AG08395 (cell line): ENCODE measurements at places on chromosomes 16 and 17.
A peak's percentile ranks its signal among the peaks of the same experiment; 100 is the strongest.

GRCh38 chr16:74725651-74726455 is 25.2 kb upstream of the MLKL start:
- no peak for DNase-seq

GRCh38 chr16:68355447-68356248 is 44.8 kb downstream of the PRMT7 start:
- DNase-seq = no peak

DNA sequence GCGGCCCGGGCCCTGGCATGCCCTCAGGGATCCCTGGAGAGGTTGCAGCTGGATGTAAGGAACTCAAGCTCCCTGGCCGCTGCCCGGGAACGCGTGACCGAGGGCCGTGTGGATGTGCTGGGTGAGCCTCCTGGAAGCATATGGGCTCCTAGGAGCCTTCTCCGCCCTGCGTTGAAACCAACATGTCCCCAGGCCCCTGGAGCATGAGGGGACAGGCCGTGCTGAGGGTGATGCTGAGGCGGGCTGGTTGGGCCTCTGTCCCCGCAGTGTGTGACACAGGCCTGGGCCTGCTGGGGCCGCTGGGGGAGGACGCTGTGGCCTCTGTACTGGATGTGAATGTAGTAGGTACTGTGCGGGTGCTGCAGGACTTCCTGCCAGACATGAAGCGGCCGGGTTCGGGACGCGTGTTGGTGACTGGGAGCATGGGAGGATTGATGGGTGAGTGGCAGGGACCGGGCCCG is 5.7 kb upstream of the HSD17B1 start:
- no peak for DNase-seq

DNA sequence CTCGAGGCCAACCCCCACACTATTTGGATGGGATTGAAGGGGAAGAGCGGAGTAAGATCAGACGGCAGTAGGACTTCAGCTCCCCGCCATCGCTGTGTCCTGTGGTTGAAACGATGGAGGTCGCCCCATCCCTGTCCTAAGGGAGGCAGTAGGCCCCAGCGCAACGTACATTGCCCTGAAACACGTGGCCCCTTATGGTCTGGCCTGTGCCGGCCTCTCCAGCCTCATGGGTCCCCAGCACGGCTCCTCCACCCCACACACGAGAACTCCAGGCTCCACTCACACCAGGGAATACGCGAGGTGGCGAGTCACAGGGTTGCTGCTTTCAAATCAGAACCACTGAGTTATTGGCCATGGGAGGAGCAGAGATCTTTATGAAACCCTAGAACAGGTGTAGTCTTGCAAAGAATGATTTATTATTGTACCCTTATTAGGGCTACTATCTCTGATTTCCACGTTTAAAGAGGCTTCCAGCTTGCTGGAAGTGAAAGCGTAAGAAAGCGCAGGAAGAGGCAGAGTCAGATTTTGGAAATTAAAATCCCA is 669 bp upstream of the DCTPP1 start:
- DNase-seq = no peak

DNA sequence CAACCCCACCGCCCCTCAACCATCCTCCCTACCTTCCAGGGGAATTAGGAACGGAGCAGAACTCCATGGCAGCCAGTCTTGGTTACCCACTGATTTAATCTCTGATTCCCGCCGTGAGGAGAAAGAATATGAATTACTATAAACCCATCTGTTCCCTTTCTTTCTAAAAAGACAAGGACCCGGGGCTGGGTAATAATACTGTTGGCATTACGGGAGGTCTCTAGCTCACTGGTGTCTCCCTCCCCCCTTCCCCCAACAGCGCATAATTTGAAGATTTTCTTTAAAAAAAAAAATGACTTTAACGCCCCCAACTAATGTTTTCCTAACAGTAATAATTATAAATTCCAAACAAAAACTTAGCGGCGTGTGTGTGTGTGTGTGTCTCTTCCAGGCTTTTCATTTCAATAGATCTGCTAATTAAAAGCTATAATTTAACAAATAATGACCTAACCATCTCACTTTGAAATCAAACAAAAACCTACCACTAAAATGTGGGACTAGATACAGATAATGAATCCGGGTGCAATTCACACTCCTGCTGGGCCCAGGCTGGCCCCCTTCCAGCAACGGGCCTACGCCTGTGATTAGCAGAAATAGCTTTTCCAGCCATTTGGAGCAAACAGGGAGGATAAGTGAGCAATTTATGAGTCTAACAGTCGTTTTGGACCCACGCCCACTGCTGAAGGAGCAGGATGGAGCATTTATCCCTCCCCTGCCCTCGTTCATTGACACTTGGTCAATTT is 18.2 kb upstream of the BHLHA9 start:
- DNase-seq = no peak

DNA sequence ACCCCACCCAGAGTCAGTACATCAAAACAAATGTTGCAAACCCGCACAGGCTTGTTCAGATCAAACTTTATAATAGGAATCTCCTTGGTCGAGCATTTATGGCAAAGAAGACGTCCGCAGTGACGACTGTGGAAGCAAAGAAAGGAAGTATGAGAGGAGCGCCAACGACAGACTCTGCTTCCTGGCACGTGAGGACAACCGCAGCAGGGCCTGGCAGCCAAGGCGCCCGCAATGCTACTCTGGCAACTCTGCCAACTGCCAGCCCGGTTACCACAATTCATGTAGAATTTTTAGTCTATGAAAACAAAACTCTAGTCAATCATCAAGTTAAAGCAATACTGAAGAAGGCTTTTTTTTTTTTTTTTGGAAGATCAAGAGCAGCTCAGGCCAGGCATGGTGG is 24.8 kb downstream of the CYB5D2 start:
- no peak for DNase-seq

GRCh38 chr17:79801156-79802038 is 4.5 kb upstream of the CBX8 start:
- no peak for DNase-seq

GRCh38 chr16:75640598-75640997 is 6.9 kb downstream of the KARS1 start:
- DNase-seq = no peak

- DNase-seq = no peak
Observed at GRCh38 chr17:45410144-45411091, 22.3 kb downstream of the ARHGAP27 start.

- peak; percentile 26 for DNase-seq
Observed at GRCh38 chr17:58278661-58279015, 2.1 kb downstream of the MPO start.

DNA sequence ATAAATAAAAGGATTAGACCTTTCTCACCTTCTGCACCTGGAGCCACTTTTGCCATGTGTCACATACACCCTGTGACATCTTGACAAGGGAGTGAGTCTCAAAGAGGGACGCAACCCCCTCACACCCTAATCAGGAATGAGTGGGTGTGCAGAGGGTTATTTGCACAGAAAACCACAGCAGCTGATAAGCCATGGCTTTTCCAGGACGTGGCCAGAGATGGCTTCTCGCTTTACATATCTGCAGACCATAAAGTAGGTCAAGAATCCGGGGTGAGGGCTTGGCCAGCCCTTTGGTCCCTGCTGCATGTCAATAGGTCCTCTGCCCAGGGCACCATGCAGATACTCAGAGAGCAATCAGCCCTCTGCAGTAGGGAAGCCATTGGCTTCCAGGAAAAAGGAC is 2.4 kb upstream of the CD300LF start:
- no peak for DNase-seq

- no peak for DNase-seq
Observed at GRCh38 chr17:74761931-74762330, 13.5 kb downstream of the NHERF1 start.

DNA sequence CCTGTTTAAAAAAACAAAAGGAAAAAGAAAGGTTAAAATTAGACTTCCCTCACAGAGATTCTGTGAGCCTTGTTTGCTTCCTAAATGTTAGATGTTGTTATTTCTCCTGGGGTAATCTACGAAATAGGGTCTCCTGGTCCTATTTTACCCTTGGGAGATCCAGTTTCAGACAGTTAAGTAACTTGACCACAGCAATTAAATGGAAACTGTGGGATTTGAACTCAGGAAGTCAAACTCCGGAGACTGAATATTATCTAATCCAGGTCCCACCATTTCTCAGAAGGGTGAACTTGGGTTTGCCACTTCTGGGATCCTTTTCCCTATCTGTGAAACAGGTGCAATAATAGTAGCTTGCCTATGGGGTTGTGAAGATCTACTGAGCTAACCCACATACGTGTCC is 6.4 kb upstream of the TMC5 start:
- DNase-seq = no peak

- peak; percentile 48 for DNase-seq
Observed at GRCh38 chr16:14071576-14072271, 605 bp downstream of the MRTFB start.

GRCh38 chr17:19020016-19020415 is 15.5 kb upstream of the FAM83G start:
- no peak for DNase-seq

- DNase-seq = peak; percentile 66
Observed at GRCh38 chr17:1413281-1413791, 13.3 kb upstream of the YWHAE start.

DNA sequence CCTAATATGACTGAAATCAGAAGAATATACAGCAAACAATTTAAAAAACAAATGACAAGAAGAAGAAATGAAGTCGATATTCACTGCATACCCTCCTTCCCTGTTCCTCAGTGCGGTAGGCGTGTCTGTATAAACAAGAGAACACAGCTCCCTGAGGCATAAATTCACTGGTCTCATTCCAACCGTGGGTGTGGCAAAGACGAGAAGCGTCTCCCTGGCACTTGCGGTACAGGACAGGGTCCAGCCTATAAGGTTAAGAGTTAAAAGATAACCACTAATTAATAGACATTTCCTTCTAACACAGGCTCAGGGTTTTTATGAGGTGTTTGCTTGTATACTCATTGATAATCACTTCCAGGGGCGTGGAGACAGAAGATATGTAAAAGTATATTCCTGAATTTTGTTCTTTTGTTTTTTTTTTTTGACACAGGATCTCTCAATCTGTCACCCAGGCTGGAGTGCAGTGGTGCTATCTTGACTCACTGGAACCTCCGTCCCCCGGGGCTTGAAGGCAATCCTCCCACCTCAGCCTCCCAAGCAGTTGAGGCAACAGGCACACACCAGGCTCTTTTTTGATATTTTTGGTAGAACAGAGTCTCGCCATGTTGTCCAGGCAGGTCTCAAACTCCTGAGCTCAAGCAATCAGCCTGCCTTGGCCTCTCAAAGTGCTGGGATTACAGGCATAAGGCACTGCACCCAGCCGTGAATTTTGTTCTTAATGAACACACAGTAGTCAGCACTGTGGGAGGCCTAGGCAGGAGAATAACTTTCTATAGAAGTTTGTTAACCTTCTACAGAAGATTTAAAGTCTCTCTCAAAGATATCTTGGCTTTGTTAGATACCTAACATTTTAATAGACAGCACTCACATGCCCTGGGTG is 59.1 kb upstream of the CLEC18B start:
- DNase-seq = peak; percentile 65

GRCh38 chr16:68592466-68593337 is 52.4 kb upstream of the CDH3 start:
- DNase-seq = no peak

GRCh38 chr16:68086336-68086841 is 1.2 kb downstream of the NFATC3 start:
- DNase-seq = peak; percentile 44

DNA sequence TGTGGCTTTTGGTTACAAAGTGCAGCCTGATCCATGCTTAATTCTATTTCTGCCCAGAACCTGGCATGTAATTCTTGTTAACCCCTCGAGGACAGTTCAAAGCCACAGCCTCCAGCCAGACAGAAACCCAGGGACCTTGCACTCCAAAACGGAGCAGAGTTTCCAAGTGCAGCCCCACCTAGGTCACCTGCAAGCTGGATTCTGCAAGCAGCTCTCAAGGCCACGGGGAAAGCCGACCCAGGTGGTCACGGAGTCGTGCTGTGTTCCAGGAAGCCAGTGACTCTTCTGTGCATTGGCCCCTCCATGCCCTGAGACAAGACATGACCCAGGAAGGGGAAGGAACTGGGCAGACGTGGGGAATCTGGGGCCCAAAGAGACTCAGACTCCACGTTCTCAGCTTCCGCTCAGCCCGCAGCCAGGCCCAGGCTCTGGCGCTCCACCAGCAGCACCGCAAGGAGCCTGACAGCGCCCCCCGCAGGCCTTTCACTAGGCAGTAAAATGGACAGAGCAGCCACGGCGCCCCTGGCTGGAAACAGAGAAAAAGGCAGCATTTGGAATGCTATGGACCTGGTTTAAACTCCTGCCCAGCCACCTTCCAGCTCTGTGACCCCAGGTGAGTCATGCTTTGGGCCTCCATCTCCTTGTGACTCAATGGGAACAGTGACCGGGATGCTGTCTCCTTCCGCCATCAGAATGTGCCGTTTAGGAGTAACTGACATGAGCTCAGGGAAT is 27.3 kb upstream of the GSG1L start:
- DNase-seq = peak; percentile 69

DNA sequence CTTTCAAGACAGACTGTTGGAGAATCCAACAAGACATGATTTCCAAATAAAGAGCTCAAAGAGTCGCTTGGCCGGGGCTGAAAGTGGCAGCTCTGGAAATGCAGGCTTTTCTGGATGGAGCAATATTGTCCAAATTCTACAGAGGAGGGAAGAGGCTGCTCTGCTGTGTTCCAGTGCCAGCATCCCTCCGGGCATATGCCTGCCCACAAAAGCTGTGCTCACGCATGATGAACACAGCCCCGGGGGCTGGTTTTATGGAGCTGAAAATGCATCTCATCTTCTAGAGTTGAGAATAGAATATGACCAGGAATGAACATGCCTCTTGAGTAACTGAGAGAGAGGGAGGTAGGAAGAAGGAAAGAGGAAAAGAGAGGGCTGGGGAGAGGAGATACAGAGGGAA is 74.7 kb upstream of the TOX3 start:
- DNase-seq = no peak

DNA sequence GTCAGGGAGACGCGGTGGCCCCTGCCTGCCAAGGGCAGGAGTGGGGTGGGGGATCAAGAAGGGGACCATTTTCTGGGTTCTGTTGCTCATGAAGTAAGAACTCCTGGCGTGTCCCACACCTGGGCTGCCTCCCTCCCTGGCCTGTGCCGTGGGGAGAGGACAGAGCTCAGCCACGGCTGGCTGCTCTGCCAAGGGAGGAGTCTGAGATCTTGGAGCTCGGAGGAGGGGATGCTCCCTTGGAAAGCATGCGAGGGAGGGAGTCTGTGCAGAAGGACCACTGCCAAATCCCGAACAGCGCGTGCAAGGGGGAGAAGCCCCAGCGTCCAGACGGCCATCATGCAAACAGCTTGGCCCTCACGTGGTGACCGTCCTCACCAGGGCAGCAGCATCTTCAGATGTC is 64.2 kb upstream of the ZNF469 start:
- DNase-seq = no peak

DNA sequence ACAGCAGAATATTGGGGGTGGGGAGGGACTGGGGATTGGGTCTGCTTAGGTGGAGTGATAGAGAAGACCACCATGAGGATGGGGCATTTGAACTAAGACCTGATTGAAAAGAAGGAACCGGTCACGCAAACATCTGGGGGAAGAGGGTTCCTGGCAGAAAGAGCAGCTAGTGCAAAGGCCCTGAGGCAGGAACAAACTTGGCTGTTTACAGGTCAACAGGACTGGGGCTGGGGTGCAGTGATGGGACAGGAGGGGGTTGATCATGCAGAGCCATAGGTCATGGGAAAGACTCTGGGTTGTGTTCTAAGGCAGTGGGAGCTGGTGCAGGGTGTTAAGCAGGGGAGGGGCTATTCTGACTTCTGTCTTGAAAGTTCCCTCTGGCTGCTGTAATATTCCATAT is 1.9 kb downstream of the DRG2 start:
- DNase-seq = no peak

GRCh38 chr17:48520631-48521079 is 10.2 kb downstream of the HOXB1 start:
- DNase-seq = peak; percentile 62

- DNase-seq = peak; percentile 35
Observed at GRCh38 chr16:73058616-73059409, 10.9 kb upstream of the ZFHX3 start.

GRCh38 chr16:68360956-68361355 is 50.1 kb downstream of the PRMT7 start:
- DNase-seq = no peak
